Colonic mucosa (tissue), 4 donors: ENCODE measurements at places on chromosomes 16 and 17.

GRCh38 chr16:1958715-1959268 lies 546 bp upstream of the NDUFB10 start:
- no peaks in the 10 kb centered on the region for H3K36me3 ChIP-seq
- peak overlapping the region; percentile 79 for H3K27ac ChIP-seq
- DNase-seq, result no peak
- H3K27me3 ChIP-seq, result no peaks in the 10 kb centered on the region
- H3K4me3 ChIP-seq, result peak overlapping the region; percentile 83
- H3K4me1 ChIP-seq, result peaks cover 7% of the 10 kb centered on the region

DNA sequence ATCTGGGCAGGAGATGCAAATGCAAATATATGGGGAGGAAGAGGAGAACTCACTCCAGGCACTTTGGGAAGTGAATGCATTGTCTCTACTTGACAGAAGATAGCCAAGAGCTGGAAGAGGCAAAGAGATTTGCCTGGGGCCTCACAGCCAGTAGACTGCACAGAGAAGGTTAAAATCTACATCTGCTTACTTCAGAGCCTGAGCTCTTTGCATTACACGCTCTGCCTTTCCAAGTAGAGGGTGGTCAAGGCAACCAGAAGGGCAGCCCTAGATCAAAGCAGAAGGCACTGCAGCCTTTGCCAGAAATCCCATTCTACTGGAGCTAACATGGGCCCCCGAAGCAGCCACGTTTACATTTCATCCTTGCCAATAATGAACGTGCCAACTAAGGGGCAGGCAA lies 407.2 kb upstream of the CCL2 start:
- H3K4me3 ChIP-seq, result no peak overlapping the region
- H3K27me3 ChIP-seq, result peaks cover 3% of the 10 kb centered on the region
- no peaks in the 10 kb centered on the region for H3K36me3 ChIP-seq
- DNase-seq, result no peak
- H3K4me1 ChIP-seq, result no peaks in the 10 kb centered on the region

GRCh38 chr16:3732171-3732570 lies 14.8 kb upstream of the TRAP1 start:
- H3K27ac ChIP-seq, result no peak overlapping the region
- no peaks in the 10 kb centered on the region for H3K4me1 ChIP-seq
- no peak overlapping the region for H3K4me3 ChIP-seq
- H3K27me3 ChIP-seq, result no peaks in the 10 kb centered on the region
- no peak for DNase-seq

- no peak overlapping the region for H3K27ac ChIP-seq
- DNase-seq, result no peak
- H3K4me3 ChIP-seq, result no peak overlapping the region
- no peaks in the 10 kb centered on the region for H3K4me1 ChIP-seq
Measured at GRCh38 chr17:8628609-8629169, 1.8 kb downstream of the MYH10 start.

DNA sequence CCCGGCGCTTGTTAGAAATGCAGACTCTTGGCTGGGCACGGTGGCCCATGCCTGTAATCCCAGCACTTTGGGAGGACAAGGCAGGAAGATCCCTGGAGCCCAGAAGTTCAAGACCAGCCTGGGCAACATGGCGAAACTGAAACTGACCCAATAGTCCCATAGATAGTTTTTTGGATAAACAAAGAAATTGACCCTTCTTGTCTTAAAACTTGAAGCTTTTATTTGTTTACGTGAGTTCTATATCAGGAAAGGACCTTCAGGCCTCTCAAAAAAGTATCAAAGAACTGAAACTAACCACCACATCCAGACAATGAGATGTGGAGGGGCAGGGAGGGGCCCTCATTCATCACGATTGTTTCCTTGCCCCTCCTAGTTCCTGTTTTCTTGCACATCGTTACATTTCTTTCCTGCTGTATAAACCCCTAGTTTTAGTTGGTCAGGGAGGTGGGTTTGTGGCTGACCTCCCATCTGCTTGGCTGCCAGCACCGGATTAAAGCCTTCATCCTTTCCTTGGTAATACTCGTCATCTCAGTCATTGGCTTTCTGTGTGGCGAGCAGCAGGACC lies 29.9 kb upstream of the PRM1 start:
- H3K27ac ChIP-seq, result no peak overlapping the region
- H3K4me1 ChIP-seq, result peaks cover 12% of the 10 kb centered on the region
- no peaks in the 10 kb centered on the region for H3K36me3 ChIP-seq
- DNase-seq, result no peak
- no peak overlapping the region for H3K4me3 ChIP-seq

DNA sequence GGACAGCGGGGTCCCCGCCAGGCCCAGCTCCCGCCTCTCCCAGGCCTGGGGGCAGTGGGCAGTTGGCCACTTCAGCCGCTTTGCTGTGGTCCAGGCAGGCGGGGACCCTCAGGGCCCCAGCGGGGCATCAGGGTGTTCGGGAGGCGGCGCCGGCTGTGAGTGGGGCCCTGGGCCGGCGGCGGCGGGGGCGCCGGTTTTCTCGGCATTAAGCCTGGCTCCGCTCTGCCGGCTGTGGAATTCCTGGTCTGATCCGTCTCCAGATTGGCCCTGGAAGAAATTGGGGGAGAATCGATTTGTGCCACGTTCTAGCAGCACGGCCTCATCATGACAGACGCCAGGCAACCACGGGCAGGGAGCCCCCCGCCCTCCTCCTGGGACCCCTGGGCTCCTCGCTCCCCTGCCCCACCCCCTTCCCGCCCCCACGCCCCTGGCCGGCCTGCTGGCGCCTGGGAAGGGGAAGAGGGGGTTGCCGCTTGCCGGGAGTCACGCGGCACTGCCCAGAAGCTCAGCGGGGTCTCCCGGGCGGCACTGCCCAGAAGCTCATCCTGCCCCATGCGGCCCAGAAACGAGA lies 28.6 kb upstream of the SSTR5 start:
- no peak overlapping the region for H3K4me3 ChIP-seq
- H3K36me3 ChIP-seq, result no peaks in the 10 kb centered on the region
- no peaks in the 10 kb centered on the region for H3K4me1 ChIP-seq
- no peak overlapping the region for H3K27ac ChIP-seq

DNA sequence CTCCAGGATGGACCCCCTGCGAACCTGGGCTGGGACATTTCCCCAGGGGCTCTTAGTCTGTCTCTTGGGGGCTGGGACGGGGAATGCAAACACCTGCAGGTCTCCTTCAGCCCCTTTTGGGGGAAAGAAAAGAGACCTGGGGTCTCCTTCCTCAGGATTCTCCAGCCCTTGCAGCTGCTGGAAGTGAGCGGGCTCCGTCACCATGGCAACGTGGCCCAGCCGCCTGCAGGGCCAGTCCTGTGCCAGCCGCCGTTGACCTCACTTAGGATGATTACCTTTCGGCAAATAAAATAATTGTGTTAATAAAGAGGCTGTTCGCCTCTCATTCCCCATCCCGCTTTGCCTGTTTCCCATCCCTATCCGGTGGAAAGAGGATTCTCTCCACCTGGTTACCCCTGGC lies 25.7 kb downstream of the MRM1 start:
- no peak for DNase-seq
- H3K27me3 ChIP-seq, result no peaks in the 10 kb centered on the region
- no peak overlapping the region for H3K27ac ChIP-seq
- no peaks in the 10 kb centered on the region for H3K36me3 ChIP-seq
- H3K4me3 ChIP-seq, result no peak overlapping the region

DNA sequence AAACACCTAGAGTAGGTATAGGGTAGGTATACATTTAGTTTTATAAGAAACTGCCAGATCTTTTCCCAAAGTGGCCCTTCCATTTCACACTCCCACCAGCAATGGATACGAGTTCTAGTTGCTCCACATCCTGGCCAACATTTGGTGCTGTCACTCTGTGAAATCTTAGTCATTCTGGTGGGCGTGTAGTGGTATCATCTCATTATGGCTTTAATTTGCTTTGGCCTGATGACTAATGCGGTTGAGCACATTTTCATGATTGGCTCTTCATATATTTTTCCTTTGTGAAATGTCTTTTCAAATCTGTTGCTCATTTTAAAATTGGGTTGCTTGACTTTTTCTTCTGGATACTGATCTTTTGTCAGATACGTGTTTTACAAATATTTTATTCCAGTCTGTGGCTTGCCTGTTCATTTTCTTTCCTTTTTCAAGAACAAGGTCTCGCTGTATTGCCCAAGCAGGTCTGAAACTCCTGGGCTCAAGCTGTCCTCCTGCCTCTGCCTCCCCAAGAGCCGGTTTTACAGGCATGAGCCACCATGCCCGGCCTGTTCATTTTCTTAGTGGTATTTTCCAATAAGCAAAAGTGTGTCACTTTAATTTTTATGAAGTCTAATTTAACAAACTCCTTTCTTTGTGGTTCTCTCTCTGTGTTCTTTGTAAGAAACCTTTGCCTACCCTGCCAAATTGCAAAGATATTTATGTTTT lies 192.4 kb downstream of the SEC14L1 start:
- no peak overlapping the region for H3K4me3 ChIP-seq
- no peak overlapping the region for H3K27ac ChIP-seq
- peak; percentile 18 for DNase-seq
- no peaks in the 10 kb centered on the region for H3K36me3 ChIP-seq

DNA sequence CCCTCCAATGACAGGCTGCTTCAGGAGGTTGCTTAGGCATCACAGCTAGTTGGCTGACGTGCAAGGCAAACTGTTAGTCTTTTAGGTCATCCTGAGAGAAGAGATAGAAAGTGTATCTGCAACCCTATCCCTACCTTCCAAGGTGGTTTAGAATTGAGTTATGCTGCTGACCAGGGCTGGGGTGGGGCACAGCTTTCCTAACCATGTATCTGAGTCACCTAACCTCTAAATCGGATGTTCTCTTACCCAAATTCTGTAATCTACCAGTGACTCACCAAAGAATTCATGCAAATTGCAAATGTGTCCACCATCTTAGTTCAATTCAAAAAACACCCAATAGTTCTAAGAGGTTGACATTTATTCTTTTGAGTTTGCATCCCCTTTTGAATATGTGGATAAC lies 107.2 kb upstream of the DYNLRB2 start:
- no peaks in the 10 kb centered on the region for H3K36me3 ChIP-seq
- no peak overlapping the region for H3K27ac ChIP-seq
- H3K4me3 ChIP-seq, result no peak overlapping the region
- no peaks in the 10 kb centered on the region for H3K27me3 ChIP-seq

DNA sequence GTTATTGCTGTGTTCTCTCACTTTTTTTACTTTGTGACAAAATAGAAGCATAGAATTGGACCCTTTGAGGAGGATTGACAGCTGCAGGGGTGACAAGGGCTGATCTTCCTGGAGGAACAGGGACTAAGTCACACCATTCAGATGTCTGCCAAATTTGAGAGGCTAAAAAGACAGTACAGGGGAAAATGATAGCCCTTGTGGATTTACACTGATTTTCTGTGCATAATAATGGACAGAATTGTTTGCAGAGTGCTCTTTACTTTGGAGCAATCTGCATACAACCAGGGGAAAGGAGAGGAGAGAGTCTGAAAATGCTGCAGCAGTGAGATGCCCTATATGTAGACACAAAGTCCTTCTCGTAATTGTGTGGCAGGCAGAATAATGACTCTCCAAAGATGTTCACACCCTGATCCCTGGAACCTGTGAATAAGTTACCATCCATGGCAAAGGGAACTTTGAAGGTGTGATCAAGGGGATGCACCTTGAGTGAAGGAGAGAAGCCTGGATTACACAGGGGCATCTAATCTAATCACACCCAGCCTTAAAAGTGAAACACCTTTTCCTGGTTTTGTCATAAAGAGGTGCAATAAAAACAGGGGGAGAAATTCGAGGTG lies 221.4 kb upstream of the CPHXL start:
- no peak overlapping the region for H3K4me3 ChIP-seq
- no peaks in the 10 kb centered on the region for H3K27me3 ChIP-seq
- no peaks in the 10 kb centered on the region for H3K4me1 ChIP-seq

DNA sequence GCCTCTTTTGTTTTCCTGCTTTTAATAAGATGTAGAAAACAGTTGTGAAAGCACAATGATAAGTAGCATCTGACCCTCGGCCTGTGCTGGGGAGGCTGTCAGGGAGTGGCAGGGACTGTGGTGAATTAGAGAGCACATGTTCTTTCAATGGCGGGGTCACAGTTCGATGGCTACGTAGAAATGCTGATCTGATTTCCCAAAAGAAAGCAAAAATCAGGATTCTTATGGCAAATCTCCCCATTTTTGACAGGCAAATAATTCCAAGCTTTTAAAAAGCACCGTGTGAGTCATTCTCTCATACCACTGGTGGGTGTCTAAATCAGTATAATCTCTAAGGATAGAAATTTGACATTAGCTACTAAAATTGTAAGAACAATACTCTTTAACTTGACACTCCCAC lies 4.2 kb upstream of the MAPK7 start:
- H3K4me3 ChIP-seq, result no peak overlapping the region
- H3K27ac ChIP-seq, result no peak overlapping the region
- H3K36me3 ChIP-seq, result no peaks in the 10 kb centered on the region
- H3K4me1 ChIP-seq, result peaks cover 6% of the 10 kb centered on the region
- H3K27me3 ChIP-seq, result no peaks in the 10 kb centered on the region
- no peak for DNase-seq

DNA sequence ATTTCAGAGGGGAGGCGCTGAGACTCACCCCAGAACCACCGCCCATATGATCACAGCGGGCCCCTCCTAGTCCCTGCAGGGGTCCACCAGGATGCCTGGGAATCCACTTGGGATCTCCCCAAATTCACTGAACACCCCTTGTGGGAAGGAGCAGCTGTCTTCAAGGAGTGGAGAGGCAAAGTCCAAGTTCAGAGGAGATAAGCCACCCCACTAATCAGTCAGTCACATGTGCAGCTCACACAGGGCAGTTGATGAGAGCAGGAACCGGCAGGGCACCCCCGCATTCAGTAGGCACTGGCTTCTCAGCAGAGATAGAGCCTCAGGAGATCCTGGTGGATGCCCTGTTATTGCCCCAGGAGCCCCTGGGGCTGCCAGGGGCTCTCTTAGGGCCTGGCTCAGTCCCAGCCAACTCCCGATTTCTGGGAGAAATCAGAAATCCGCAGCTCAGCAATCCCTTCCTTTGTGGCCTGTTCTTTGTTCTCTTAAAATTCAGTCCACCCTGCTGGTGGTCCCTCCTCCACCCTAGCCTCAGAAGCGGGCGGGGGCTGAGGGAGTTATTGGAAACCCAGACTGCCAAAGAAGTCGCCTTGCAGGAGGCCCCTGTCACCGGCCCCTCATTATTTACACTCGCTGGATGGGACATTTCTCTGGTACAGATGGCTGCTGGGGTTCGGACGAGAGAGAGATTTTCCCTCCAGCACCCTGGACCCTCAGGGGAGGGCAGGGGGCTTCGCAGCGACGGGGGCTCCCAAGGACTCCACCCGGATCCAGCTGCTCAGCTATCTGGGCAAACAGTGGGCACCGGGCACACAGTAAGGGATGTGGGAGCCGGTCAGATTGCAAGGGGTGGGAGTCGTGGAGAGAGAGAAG lies 1.8 kb downstream of the CDC42EP4 start:
- H3K27me3 ChIP-seq, result no peaks in the 10 kb centered on the region
- no peaks in the 10 kb centered on the region for H3K36me3 ChIP-seq
- peaks cover 18% of the 10 kb centered on the region for H3K4me1 ChIP-seq
- H3K4me3 ChIP-seq, result peak overlapping the region; percentile 97

- no peak overlapping the region for H3K4me3 ChIP-seq
- no peaks in the 10 kb centered on the region for H3K4me1 ChIP-seq
- H3K36me3 ChIP-seq, result no peaks in the 10 kb centered on the region
- H3K27me3 ChIP-seq, result no peaks in the 10 kb centered on the region
- no peak for DNase-seq
Measured at GRCh38 chr16:745739-746138, 4.9 kb upstream of the CIAO3 start.

GRCh38 chr16:14140923-14141322 lies 69.8 kb downstream of the MRTFB start:
- H3K4me3 ChIP-seq, result no peak overlapping the region
- DNase-seq, result no peak
- H3K27ac ChIP-seq, result no peak overlapping the region

GRCh38 chr16:2469399-2470233 lies 1.5 kb upstream of the NTN3 start:
- H3K4me1 ChIP-seq, result peaks cover 10% of the 10 kb centered on the region
- H3K36me3 ChIP-seq, result no peaks in the 10 kb centered on the region
- H3K27me3 ChIP-seq, result peaks cover 62% of the 10 kb centered on the region
- DNase-seq, result no peak

GRCh38 chr16:57648581-57649442 lies 19.3 kb upstream of the ADGRG3 start:
- no peaks in the 10 kb centered on the region for H3K4me1 ChIP-seq
- no peaks in the 10 kb centered on the region for H3K27me3 ChIP-seq
- H3K36me3 ChIP-seq, result no peaks in the 10 kb centered on the region
- no peak overlapping the region for H3K27ac ChIP-seq
